ENCODE measurements at places on chromosomes 2 and 18. TPM values are rescaled to one million over a fixed set of nuclear protein-coding genes. Genes with fewer than 3 reads are reported as not detected.

- no peak for DNase-seq
Observed at GRCh38 chr2:40028792-40029488, 249.9 kb upstream of the THUMPD2 start.

The TLX2 gene
- polyA plus RNA-seq: not detected

The CCDC102B gene
- 6.8 TPM for polyA plus RNA-seq

DNA sequence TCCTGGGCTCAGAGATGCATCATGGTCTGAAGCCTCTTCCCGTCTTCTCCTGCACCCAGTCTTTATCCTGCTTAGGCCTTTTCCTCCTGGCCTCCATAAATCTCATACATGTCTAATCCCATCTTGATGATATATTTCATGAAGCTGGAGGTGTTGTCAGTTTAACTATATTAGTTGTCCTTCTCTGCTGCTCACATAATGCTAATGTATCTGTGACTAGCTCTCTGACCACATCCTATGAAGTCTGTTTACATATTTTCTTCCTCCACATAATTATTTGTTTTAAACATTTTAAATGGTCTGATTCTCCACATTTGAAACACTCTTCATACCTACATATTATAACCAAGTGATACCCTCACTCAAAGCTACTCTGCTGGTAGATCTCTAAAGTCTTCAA lies 315.2 kb upstream of the RND3 start:
- no peak for DNase-seq

DNA sequence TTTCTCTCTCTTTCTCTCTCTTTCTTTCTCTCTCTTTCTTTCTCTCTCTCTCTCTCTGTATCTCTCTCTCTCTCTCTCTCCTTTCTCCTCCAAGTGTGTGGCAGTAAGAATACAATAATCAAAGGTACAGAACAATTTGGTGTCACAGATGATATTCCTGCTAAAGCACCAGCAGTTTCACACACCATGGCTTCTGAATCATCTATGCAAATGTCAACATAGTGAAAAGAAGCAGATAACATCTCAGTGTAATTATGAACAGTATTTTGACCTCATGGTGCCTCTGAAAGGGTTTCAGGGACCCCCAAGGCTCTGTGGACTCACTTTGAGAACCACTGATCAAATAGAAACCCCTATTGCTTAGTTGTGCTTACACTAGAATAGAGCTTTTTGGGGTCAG lies 38.5 kb upstream of the CSRNP3 start:
- no peak for DNase-seq

- no peak for DNase-seq
Observed at GRCh38 chr2:199727306-199727705, 123.7 kb downstream of the FTCDNL1 start.

GRCh38 chr2:60497500-60497899 lies 56.0 kb downstream of the BCL11A start:
- DNase-seq: no peak

The MAL gene
- polyA plus RNA-seq: 365 TPM

DNA sequence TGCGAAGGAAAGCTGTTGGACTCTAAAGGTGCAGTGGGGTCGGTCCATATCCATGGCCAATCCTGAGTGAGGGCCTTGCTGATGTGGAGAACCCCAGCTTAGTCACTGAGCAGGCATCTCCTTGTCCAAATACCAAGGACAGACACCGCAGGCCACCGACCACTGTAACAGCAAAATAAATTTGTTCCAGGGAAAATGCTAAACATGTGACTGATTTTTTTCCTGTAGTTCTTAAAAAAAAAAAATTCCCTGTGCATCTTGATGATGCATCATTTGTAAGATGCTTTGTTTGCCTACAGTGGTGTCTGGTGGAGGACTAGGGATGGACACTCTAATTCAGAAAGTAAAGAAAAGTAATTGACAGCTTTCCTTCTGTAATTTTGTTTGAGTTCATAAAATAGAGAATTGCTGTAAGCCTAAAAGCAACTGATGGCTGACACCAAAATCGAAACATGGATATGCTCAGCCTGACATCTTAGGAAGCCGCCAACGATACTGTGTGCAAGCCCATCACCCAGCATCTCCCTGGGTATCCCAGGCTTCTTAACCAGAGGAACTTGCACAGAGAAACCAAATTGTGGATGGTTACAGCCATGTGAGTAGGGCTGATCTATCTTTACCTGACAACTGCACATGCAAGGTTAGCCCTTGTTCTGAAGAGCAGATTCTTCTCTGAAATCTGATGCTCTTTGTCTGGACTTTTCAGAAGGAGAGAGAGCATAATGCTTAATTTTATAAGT lies 188.6 kb downstream of the ARL4C start:
- DNase-seq: no peak

DNA sequence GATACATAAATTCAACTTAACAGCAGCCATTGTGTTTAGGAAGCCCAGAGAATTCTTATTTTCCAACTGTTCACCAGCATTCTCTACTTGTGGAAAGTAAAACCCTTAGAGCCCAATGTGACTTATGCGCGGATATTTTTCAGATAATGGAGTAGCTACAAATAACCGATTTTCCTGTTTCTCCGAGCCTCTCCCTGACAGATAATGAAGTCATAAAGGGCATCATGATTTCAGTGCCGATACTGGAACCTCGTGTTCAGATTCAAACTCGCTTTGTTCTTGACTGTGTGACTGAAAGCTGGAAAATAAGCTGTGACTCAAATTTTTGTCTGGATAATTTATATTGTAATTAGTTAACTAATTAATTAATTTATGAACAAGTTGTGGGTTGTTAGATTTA lies 228.2 kb downstream of the VAPA start:
- DNase-seq: no peak

- DNase-seq: peak; percentile 53
Observed at GRCh38 chr2:48733067-48733503, 22.4 kb downstream of the LHCGR start.

The EHD3 gene
- 33.3 TPM for polyA plus RNA-seq

GRCh38 chr2:215104226-215104625 lies 34.2 kb downstream of the ABCA12 start:
- no peak for DNase-seq

GRCh38 chr2:185567196-185567595 lies 171.4 kb upstream of the FSIP2 start:
- DNase-seq: no peak

DNA sequence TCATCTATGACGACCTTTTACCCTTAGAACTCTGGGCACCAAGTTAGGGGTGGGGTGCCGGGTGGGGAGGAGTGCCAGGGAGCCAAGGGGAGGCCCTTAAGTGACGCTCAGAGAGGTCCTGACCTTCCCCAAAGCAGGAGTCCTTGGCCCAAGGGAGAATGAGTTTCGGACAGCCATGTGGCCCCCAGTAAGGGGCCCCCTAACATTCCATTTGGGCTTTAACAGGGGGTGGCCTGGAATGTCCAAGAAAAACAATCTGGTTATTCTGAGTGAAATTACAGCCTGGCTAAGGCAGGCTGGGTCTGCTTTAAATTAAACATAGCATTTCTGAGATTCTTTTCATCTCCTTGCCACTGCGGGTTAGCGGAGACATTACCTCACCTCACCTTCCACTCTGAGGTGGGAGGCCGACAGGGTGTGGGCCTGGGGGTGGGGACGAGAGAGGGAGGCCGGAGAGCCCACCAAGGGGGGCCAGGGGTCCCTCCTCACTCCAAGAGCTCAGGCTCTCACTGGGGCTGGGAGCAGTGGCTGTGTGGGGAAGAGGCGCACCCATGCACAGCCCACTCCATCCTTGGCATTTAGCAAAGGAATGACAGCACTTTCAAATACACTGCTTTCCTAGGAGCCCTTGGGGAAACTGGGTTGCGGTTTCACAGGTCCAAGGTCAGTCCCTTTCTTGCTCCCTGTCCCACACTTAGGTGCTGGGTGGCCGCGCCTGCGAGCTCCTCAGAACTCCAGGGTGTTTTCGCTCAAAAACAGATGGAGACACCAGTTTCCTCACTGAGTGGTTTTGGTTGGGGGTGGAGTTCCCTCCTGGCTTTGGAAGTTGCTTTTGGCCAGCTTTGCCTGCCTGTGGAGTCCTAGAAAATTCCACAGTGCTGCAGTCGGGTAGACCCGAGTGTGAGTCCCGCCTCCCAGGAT lies 107.4 kb downstream of the POLR1A start:
- DNase-seq: no peak

DNA sequence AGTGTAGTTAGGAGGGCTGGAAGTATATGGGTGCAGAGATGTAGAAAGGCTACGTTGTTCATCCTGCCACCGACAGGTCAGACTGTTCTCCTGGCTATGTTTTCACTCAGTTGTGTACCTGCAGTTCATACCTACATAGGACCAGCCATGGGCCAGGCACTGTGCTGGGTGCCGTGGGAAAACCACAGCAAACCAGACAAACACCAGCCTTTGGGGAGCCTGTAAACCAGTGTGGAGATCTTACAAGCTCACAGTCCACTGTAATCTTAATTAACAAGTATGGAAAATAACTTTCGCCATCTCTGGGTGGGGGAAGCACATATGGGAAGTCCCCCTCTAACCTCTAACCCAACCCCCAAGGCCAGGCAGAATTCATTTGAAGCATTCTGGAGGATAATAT lies 12.7 kb downstream of the NCK2 start:
- DNase-seq: no peak

DNA sequence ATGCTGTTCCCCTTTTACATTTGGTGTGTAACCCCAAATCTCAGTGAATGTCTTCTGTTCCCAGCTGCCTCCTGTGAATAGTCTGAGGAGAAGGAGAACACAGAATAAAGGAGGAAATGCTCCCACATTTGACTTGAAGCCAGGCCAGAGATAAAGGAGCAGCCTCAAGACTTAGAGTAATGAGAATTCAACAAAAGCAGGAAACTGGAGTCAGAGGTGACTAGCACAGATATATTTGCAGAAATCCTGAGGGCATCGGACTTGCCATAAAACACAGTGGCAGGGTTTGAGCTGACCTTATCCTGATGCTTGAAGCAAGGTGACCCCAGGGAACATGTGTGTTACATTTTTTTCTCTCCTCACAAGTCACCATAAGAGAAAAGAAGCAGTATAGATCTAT lies 291.4 kb upstream of the RND3 start:
- DNase-seq: no peak

The SLC16A14 gene
- polyA plus RNA-seq: 5.0 TPM

- no peak for DNase-seq
Observed at GRCh38 chr18:32530947-32531651, 60.4 kb upstream of the GAREM1 start.

The CFAP221 gene
- polyA plus RNA-seq: 19.6 TPM

DNA sequence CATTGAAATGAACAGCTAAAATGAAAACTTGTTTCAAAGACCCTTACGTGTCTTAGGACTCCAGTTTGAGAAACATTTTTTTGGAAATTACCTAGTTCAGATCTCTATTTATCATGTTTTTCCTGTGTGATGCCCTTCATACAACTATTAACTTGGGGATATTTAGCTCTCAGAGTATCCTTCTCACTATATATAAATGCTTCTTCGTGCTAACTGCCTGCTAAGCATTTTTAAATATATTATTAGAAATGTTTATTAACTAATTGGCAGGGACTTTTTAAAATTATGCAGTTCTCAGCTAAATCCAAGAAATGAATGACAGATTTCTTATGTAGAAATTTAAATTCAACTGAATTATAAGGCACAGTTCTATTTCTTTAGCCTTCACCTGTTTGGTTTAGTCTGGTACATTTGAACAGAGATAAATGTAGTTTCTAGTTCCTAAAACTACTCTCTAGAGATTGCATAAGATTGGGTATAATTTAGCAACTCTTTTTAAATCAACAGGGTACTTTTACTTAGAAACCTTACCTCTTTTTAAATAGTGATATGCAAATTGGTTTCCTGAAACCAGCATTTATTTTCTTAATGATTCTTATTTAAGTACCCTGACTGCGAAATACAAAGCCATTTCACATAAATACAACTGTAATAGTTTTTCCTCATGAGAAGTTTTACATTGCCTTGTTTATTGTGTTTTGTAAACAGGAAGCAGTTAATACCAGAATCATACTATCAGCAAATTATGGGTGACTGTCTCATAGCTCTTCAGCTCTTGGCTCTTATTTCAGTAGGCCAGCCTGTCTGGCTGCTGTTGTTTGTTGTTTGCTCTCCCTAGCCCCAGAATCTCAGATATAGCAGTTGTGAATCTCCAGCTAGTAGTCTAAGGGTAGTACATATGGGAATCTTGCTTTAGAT lies 140.7 kb downstream of the PTRHD1 start:
- no peak for DNase-seq

DNA sequence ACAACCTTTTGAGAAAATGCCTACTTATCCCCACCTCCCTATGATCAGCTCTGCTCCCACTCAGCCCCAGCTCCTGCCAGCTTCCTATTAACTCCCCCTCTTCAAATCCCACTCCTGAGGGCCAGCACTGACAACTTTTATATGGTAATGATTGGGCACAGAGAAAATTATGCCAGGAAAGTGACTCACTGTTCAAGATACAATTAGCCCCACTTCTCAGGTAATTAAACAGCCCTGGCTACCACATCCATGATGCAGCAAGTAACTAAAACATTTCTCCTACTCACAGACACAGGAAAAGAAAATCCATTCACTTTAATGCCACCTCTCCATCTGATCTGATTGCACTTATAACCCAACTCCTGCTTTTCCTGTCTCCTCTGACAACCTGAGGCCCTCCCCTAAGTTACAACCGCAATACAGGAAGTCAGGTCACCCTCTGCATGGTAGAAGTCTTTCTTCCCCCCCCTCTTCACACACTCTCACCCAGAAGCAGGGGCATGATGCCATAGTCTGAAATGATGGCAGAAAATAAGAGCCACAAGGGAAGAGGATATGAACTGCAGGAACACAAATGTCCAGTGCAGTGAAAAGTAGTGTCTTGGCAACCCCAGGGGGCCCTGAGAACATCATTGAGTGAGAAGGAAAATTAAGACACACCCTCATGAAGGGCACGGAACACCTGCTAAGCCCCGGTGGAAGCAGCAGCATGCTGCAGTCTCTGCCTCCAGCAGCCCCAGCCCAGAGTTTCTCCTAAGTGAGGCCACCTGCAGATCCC lies 54.4 kb downstream of the STK39 start:
- DNase-seq: no peak

DNA sequence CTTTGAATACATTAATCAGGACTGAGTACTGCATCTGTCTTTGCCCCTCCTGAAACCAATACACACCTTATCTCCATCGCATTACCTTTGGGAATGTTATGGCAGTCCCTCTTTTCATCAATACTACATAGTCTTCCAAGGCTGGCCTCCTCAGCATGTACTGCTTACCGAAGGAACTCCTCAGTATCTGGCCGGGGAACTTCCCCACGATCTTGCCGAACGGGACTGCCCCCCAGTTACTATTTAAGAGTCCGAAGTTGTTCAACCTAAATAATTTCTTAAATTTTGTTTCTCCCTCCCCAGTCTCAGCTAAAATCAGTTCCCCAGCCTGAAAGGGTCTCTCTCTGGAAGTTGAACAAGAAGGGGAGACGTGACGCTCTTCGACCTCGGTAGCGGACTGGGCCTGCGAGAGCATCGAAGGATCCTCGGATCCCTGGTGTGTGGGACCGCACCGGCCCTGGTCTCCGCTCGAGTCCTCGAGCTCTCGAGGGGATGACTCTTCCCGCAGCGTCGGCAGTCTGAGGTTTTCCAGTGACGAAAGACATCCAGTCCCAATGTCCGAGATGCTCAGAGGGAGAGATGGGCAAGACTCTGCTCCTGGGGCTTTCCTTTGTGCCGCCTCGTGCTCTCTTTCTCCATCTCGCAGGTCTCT lies 489 bp downstream of the TRMT61B start:
- DNase-seq: peak; percentile 15

Data from right renal cortex interstitium (tissue), 3 donors.